Activated effector memory CD4-positive, alpha-beta T cell treated with Interleukin-2 at 50 U/mL for 16 hours (primary cell): ENCODE measurements at places on chromosomes 4 and X.

DNA sequence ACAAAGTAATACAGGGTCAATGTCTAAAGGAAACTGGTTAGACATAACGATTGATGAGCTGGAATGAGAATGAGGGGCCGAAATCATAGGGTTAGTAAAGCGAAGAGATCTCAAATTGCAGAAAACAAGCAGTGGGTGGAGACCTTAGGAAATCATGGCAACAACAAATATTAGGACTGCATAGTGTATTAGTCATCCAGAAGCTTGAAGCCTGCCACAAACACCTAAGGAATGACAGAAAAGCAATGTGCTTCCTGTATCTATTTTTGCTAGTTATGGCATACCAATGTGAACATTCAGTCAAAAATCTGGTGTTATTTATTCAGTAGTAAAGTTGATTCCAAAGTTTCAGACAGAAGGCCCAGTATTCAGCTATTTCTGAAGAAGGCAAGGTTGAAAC, 410.9 kb upstream of the CT83 start:
- DNase-seq = no peak

GRCh38 chr4:26126994-26127393, 193.8 kb upstream of the RBPJ start:
- no peak for DNase-seq

GRCh38 chr4:4779486-4779885, 80.0 kb upstream of the MSX1 start:
- no peak for DNase-seq

GRCh38 chr4:147954850-147955249, 223.0 kb downstream of the ARHGAP10 start:
- no peak for DNase-seq

GRCh38 chr4:2261853-2262144, at the start of gene MXD4:
TSS of gene MXD4 (minus strand) at chr4:2262109. CDS start at chr4:2261980, 129 bp downstream.
- no peak for DNase-seq

DNA sequence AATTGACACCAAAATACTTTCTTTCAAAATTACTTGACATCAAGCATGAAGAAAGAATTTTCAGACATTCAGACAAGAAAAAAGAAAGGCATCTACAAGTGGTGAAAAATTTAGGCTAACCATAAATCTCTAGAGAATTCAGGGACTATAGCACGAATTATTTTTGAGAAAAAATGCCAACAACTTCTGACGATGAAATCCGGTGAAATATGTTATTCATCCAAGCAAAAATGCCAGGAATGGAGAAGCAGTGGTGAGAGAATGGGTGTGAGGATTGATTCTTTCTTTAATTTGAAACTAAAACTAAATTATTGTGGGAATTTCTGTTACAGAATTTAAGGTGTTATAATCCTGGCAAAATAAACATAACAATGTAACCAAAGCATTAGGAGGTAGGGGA, 69.4 kb upstream of the SORBS2 start:
- DNase-seq = no peak

- no peak for DNase-seq
Measured at GRCh38 chrX:18448416-18448815, 23.0 kb downstream of the CDKL5 start.

- DNase-seq = no peak
Measured at GRCh38 chr4:139852612-139853269, 187.1 kb downstream of the MGST2 start.

DNA sequence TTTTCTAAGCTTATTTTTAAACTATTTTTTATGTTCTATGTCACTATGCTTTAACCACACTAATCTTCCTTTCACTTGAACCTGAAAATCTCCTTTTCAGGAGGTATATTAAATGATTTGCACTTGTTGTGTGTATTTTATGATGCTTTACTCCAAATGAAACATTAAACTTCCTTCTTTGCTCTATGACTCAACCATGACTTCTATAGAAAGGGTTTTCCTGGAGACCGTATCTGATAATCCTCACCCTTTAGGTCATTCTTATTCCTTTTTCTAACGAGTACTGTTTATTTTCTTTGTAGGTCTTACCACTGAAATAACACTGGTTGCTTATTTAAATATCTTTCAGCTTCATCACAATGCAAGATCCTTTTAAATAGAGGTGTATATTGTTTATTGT, 1163.2 kb downstream of the PCDH18 start:
- DNase-seq = no peak

GRCh38 chr4:113866611-113867010, 105.1 kb upstream of the CAMK2D start:
- DNase-seq = no peak

- DNase-seq = no peak
Measured at GRCh38 chr4:40334591-40335524, at the start of gene CHRNA9. TSS of gene CHRNA9 (plus strand) at chr4:40335333. CDS start at chr4:40335468, 135 bp downstream.

GRCh38 chr4:1008840-1009541, 2.4 kb upstream of the FGFRL1 start:
- peak; percentile 29 for DNase-seq

- no peak for DNase-seq
Measured at GRCh38 chr4:3205995-3206394, 43.0 kb upstream of the MSANTD1 start.

DNA sequence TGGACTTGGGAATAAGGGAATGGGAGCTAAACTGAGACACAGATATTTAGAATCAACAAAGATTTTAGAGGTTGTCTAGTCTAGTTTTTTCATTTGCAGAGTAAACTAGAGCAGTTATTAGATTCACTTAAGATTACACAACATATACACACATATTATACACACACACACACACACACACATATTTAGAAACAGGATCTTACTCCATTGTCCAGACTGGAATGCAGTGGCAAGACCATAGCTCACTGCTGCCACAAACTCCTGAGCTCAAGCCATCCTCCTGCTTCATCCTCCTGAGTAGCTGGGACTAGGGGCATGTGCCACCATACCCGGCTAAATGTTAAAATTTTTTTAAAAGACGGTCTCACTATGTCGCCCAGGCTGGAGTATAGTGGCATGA, 127.8 kb downstream of the TSPAN5 start:
- no peak for DNase-seq

GRCh38 chr4:38036548-38036947, 76.3 kb downstream of the PTTG2 start:
- no peak for DNase-seq

- DNase-seq = no peak
Measured at GRCh38 chrX:13571136-13571535, 1.7 kb downstream of the EGFL6 start.

DNA sequence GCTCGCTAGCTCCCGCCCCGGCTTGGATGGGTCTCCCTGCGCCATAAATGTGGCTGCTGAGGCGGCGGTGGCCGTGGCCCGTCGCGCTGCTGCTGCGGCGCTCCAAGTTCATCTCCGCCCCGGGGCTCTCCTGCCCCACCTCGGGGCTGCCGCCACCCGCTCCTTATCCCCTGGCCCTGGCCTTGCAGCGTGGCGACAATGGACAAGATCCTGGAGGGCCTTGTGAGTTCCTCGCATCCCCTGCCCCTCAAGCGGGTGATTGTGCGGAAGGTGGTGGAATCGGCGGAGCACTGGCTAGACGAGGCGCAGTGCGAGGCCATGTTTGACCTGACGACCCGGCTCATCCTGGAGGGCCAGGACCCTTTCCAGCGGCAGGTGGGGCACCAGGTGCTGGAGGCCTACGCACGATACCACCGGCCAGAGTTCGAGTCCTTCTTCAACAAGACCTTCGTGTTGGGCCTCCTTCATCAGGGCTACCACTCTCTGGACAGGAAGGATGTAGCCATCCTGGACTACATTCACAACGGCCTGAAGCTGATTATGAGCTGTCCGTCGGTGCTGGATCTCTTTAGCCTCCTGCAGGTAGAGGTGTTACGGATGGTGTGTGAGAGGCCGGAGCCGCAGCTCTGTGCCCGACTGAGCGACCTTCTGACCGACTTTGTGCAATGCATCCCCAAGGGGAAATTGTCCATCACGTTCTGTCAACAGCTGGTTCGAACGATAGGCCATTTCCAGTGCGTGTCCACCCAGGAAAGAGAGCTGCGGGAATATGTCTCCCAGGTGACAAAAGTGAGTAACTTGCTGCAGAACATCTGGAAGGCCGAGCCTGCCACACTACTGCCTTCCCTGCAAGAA, 763 bp downstream of the USP38 start:
- peak; percentile 22 for DNase-seq

GRCh38 chrX:150899191-150899757, 806 bp upstream of the CD99L2 start:
- peak; percentile 12 for DNase-seq

DNA sequence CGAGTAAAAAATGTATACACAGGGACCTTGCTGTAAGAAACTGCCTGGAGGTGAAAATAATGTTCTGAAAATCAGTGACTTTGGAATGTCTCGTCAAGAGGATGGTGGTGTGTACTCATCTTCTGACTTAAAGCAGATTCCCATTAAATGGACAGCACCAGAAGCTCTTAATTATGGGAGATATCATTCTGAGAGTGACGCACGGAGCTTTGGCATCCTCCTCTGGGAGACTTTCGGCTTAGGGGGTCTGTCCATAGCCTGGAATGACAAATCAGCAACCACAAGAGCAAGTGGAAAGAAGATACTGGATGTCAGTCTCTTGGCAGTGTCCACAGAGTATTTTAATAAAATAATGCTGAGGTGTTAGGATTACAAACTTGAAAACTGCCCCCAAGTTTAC, 129.4 kb downstream of the THOC2 start:
- no peak for DNase-seq

DNA sequence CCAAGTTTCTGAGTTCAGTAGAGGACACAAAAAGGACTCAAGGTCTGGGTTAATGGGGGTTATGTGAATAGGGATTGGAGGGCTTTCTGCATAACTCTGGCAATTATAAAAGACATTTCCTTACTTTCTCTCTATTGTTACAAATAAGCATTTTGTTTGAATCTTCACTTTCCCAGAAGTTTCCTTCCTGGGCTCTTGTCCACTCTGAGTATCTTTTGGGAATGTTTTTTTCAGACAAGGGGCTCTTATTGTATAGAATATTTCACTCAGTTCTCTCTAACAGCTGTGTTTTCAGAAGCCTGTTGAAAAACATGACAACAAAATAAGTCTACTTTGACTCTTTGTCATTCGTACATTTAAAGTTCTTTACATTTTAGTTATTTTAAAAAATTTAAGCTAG, 57.6 kb upstream of the MAP9 start:
- DNase-seq = no peak

GRCh38 chr4:10178763-10179162, 62.2 kb upstream of the WDR1 start:
- DNase-seq = no peak
